Liver (tissue), 10 donors: ENCODE measurements at places on chromosomes 2 and 18. TPM values are rescaled to one million over a fixed set of nuclear protein-coding genes. Genes with fewer than 3 reads are reported as not detected.

GRCh38 chr2:168252976-168253375 is 5.6 kb upstream of the STK39 start:
- no peak for DNase-seq

DNA sequence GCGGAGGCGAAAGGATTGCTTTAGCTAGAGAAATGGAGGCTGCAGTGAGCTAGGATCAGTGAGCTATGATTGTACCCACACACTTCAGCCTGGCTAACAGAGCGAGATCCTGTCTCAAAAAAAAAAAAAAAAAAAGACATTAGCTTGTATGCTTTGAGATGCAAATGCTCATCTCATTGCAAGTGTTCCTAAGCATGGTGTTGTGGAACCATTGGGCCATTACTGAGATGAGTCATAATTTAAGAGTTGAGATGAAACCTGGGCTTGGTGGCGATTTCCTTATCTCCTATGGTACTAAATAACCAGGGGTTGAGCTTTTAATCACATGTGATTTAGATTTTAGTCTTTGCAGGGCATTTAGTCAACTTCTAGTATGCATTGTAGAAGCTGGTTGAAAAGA is 2.2 kb downstream of the PLEKHA3 start:
- no peak for DNase-seq

DNA sequence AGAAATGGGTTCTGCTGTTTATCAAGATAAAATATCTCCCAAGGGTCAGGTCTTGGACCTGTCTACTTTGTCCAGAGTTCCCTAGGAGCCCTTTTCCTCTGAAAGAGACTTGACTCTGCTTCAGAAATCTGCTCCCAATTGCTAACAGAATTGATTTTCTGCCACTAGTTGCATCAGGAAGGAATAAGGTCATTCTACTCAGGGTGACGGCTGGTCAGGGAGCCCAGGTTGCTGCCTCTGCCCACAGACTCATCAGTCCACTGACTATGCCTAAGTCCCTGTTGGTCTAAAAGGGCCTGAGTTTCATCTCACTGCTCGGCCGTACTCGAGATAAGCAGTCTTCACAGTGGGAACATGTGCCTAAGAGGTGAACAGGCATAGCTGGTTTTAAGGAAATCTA is 61.2 kb downstream of the EVA1A start:
- no peak for DNase-seq

The SPRED2 gene
- total RNA-seq = 7.5 TPM

The TM4SF20 gene
- total RNA-seq = not detected

The SNTG2 gene
- total RNA-seq = not detected
